Gastrocnemius medialis (tissue), 4 donors: ENCODE measurements at places on chromosomes 3 and 15. TPM values are rescaled to one million over a fixed set of nuclear protein-coding genes. Genes with fewer than 3 reads are reported as not detected.
A peak's percentile ranks its signal among the peaks of the same experiment; 100 is the strongest.

Gene GXYLT2
- total RNA-seq: 0.38 TPM

Gene PAQR5
- total RNA-seq: not detected

Gene HTR3E
- total RNA-seq: not detected

DNA sequence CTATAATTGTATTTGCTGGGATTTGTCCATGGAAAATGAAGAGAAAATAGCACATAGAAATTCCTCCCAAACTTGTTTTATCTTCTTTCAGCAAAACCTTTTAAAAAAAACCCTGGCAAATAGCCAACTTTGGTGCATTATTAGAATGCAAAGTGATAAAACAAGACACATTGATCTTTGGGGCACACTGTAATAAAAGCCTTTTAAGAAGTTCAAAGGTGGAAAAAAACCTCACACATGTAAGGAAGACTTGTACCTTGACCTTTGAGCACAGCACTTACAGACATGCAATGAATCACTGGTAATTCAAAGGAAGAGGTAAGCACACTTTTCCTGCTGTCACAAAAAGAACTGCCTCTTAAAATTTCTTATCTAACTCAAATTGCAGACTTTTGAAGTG lies 8.0 kb upstream of the MORC1 start:
- no peak for DNase-seq

DNA sequence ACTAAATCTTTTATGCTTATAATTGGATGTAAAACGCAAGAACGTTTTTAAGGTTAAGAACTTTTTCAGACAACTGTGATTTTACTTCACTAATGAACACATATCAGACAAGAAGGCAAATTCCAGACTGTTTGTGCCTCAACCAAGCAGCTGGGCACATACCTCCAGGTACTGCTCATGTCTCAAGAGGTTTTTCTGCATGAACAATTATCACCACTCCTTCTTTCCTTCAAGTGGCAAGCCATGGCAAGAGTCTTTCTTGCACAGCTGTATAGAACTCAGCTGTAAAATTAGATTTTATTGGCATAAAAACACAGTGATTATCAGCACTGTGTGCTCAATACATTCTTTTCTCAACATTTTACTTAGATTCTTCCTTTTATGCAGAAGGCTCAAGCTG lies 64.3 kb downstream of the FNDC3B start:
- no peak for DNase-seq

GRCh38 chr3:54861248-54862067 lies 66.4 kb downstream of the LRTM1 start:
- peak; percentile 25 for DNase-seq

- DNase-seq: no peak
Observed at GRCh38 chr15:78840661-78841375, 29.6 kb upstream of the ADAMTS7 start.

- DNase-seq: no peak
Observed at GRCh38 chr3:16908896-16909295, 24.1 kb downstream of the PLCL2 start.

- no peak for DNase-seq
Observed at GRCh38 chr3:159950156-159950898, 38.3 kb upstream of the IL12A start.

DNA sequence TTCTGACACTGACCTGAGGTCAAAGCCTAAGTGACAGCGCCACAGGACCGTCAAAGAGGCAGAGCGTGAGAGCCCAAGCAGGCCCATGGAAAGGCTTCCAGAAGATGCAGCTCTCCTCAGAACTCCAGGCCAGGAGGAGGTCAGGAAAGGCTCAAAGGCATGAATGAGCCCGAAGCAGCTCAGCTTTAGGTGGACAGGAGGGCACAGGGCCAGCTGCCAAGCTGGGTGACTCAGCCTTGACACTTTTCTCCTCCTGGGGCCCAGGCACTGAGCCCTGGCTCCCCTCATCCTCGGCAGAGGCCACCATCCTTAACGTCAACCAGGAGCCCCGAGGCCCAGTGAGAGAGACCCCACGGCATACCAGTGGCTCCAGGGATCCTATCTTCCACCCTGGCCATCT lies 62.9 kb downstream of the ADCY5 start:
- no peak for DNase-seq

DNA sequence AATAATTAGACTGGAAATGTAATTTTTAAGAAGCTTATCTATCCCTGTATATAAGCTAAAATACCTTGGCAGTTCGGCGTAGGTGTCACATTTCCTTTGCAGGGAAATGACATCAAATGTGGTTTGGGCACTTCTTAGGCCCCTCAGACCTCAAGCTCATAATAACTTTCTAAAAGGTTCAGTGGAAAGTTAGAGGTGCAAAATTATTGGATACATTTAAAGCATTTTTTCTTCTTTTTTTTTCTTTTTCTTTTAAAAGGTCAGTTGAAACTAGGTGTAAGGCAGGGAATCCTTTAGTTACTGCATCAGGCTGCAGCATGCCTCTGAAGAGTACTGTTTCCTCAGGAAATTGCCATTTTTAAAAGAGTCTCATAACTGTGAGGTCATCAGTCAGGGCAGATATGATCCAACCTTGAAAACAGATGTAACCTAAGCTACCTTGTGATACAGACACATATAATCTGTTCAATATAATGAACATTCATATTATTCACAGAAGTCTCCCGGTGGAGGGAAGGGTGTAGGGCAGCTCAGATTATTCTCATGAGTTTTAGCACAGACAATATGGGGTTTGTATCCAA lies 4.8 kb downstream of the SACM1L start:
- no peak for DNase-seq

- DNase-seq: no peak
Observed at GRCh38 chr3:48952510-48953118, 34.0 kb downstream of the ARIH2 start.

- DNase-seq: no peak
Observed at GRCh38 chr3:101703169-101703568, 16.7 kb upstream of the RPL24 start.

DNA sequence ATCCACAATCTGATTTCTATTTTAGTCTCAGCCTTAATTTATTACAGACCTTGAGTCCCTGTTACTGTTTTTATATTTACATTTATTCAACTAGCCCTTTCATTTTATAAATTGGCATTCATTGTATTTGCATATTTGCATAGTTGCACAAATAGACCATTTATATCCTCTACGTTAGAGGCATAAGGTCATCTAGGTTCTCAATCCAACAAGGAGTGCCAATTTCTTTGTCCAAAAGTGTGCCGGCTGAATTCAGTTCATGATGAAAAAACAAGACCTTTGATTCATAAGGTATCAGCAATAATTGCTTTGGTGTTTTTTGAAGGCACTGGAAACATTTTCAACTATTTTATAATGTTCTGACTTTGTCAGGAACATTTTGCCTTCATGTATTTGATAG lies 33.9 kb upstream of the NANOGP8 start:
- DNase-seq: no peak

DNA sequence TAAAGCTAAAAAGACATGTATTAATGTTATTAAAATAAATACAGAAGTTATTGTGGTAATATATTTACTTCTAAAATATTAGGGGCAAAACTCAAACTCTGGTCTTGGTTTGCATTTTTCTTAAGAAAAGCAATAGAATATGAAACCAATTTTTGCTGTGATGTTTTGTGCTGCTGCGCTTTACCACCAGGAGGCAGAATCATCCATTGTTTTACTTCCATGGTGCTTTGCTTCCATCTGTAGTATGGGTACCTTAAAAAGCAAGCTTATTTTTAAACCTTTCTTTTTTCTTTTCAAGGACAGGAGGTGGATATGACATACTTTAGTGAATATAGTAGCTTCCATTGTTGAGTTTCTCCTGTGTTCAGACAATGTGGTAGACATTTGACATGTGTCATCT lies 46.6 kb upstream of the MRPL3 start:
- DNase-seq: no peak

- peak; percentile 23 for DNase-seq
Observed at GRCh38 chr3:129439226-129439816, 427 bp downstream of the MBD4 start.

- no peak for DNase-seq
Observed at GRCh38 chr15:90348456-90348855, 3.6 kb upstream of the ZNF774 start.

DNA sequence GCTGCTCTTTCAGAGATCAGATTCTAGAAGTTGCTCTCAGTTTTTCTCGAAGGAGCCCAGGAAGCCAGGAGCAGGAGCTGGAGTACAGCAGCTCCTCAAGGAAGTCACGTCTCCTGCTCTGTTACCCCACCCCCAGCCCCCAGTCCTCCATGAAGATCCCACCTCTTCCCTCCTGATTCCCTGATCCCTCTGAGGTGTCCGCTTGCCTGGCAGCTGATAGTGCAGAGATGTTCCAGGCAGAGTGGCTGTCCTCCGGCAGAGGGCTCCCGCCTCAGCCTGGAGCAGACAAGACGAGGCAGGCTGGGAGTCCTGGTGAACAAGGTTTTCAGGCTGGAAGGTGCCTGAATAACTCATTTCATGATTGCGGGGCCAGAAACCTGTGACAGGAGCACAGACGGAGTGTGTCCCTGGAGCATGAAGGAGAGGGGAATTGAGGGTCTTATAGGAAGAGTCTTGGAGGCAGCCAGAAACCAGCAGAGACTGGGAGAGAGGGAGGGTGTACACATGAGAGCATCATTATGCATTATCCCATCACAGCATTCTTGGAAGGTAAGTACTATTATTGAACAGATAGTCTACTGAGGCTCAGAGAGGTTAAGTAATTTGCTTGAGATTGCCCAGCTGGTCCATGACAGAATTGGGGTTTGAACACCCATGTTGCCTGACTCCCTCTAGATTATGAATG lies 1.2 kb downstream of the HRH1 start:
- DNase-seq: peak; percentile 48
